Daoy (cell line): ENCODE measurements at places on chromosomes 12 and 14.

GRCh38 chr12:34605510-34605887 is 583.2 kb downstream of the ALG10 start:
- no peak for DNase-seq

- DNase-seq: peak; percentile 63
Observed at GRCh38 chr14:98847521-98848468, 424.2 kb downstream of the BCL11B start.

- DNase-seq: no peak
Observed at GRCh38 chr12:99523853-99524252, 123.7 kb upstream of the GARIN6 start.

DNA sequence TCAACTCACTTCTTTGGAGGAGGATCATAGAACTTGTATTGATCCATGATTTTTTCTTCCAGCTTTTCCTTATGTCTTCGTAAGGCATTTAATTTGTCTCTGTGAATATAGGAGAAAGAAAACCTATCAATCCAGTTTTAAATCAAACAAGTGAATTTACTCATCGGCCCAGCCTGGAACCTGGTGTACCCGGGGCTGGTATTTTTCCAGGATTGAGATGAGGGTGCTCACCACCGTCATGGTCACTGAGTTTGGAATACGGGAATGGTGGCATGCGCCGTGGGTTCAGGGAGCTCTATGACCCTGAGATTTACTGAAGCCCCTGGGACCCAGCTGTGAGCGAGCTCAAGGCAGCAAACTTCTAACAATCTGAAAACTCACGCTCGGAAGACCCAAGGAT is 46.5 kb upstream of the GPR68 start:
- DNase-seq: no peak

- no peak for DNase-seq
Observed at GRCh38 chr12:124707316-124707715, 139.9 kb upstream of the NCOR2 start.

GRCh38 chr12:33223956-33224355 is 215.7 kb downstream of the SYT10 start:
- no peak for DNase-seq

DNA sequence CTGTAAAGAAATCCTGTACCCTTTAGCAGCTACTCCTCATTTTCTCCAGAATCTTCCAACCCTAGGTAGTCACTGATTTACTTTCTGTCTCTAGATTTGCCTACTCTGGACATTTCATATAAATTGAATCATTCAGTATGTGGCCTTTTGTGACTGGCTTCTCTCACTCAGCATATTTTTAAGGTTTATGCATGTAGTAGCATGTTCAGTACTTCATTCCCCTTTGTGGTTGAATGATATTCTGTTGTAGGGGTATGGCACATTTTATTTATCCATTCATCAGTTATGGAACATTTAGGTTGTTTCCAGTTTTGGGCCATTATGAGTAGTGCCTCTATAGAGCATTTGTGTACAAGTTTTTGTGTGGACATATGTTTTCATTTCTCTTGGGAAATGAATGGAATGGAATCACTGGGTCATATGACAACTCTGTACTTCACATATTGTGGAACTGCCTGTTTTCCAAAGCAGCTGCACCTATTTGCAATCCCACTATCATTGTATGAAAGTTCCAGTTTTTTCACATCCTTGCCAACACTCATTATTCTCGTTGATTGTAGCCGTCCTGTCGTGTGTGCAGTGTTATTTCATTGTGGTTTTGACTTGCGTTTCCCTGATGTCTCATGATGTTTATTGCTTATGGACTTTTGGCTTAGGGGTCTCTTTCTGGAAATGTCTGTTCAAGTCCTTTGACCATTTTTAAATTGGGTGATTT is 57.2 kb downstream of the ATF7IP start:
- DNase-seq: no peak

GRCh38 chr14:105529569-105530284 is 3.3 kb downstream of the TMEM121 start:
- no peak for DNase-seq

GRCh38 chr14:61479746-61480502 is 158.5 kb downstream of the PRKCH start:
- DNase-seq: peak; percentile 61

GRCh38 chr12:59431266-59431665 is 164.6 kb upstream of the SLC16A7 start:
- no peak for DNase-seq

- peak; percentile 42 for DNase-seq
Observed at GRCh38 chr12:15863372-15863771, 18.8 kb upstream of the STRAP start.

DNA sequence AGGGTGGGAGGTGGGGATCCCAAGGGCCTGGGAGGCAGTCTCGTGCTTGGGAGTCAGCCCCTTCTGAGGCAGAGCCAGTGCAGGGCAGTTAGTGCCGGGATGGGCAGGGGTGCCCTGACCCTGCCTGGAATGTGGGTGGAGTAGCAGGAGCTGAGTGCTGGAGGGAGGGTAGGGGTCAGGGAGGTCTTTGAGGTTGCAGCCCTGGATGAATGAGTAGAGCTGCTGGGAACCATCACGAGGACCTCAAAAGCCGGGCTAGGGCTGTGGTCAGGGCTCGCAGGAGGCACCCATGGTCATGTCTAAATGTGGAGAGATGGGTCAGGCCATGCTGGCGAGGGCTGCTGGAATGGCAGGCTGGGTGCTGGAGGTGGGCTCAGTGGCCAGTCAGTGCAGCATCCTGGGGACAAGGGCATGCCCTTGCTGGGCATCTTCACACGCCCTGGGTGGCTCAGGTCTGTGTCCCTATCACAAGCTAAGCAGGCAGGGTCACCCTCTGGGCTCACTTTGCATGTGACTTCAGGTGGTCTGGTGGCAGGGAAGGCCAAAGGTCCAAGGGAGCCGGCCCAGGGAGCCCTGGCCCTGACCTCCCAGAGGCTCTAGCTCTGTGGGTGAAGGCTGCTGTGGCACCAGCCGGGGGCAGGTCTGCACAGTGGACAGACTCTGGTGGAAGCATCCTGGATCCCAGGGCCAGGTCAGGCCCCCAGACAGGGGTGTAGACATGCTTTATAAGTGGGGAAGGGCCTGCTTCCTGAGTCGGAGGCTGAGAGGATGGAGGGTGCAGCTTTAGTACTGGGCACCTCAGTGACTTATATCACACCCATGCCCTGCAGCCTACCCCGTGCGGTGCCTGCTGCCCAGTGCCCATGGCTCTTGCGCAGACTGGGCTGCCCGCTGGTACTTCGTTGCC is 24.5 kb downstream of the PAPLN start:
- DNase-seq: no peak

GRCh38 chr12:39792938-39793337 is 173.3 kb upstream of the ABCD2 start:
- no peak for DNase-seq

- no peak for DNase-seq
Observed at GRCh38 chr12:127592245-127592644, 674.7 kb upstream of the TMEM132C start.

GRCh38 chr12:53120685-53121525 is 17.6 kb downstream of the SOAT2 start:
- no peak for DNase-seq

DNA sequence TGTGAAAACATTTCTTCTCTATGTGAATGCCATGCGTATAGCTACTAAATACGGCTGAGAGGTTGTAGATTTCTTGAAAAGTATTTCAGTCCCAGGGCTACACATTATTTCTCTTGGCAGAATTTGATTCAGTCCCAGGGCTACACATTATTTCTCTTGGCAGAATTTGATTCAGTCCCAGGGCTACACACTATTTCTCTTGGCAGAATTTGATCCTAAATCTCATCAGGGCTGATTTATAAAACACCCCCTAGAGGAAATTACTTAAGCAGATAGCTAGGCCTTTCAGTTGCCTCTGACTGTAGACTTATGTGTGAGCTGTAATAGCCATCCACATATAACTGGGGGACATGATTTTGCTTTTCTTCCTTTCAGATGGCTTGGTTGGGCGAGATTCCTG is 50.4 kb downstream of the AK7 start:
- DNase-seq: no peak

- DNase-seq: no peak
Observed at GRCh38 chr14:92601131-92601710, 87.6 kb downstream of the RIN3 start.

DNA sequence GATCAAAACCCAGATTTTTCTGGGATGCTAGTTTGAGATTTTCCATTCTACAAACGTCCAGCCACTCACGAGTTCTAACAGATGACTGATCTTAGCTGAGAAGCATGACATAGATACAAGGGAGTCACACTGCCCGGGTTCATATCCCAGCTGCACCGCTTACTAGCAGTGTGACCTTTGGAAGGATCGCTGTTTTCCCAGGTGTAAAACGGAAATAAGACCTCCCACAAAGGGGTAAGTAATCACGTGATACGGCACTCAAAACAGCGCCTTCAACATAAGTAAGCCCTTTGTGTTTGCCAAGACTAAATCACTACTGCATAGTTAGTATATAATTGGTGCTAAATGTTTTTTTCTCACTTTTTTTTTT is 624 bp upstream of the PWP1 start:
- DNase-seq: peak; percentile 47

DNA sequence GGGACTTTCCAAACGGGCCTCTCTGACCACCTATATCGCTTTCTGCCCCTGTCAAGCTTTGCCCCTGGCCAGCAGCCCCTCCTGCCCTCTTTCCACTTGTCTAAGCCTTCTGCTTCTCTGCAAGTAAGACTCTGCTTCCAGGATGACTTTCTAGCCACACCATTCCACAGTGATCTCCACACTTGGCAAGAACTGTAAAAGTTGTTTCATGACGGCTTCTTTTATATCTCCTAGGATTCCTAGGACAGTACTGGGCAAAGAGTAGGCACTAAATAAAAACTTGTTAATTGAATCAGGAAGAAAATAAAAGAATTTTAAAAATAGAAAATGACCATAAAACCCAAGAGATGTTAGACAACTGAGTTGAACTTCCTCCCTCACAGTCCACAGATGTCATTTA is 1.8 kb upstream of the PTPN21 start:
- no peak for DNase-seq

GRCh38 chr14:74614508-74615495 is 2.8 kb upstream of the LTBP2 start:
- DNase-seq: peak; percentile 42
